Central memory CD4-positive, alpha-beta T cell (primary cell): ENCODE measurements at places on chromosomes 7 and 10.

DNA sequence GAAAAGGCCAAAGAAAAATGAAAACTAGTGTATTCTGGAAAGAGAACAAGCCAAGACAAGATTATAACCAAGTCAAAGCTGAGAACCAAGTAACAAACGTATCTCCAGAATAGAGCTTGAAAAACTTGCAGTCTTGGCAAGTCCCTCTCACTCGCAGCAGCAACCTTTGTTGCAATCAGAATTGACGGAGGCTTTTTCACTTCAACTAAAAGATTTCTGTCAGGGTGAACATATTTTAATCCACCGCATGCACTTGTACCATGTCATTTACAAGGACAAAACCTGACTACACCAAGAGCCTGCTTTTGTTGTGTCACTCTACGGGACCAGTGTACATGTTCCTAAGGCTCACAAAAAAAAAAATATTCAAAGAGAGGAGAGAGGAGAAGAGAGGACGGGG lies 122.0 kb downstream of the CHCHD3 start:
- no peak for DNase-seq

- no peak for DNase-seq
Observed at GRCh38 chr10:103171278-103171677, 21.8 kb downstream of the NT5C2 start.

DNA sequence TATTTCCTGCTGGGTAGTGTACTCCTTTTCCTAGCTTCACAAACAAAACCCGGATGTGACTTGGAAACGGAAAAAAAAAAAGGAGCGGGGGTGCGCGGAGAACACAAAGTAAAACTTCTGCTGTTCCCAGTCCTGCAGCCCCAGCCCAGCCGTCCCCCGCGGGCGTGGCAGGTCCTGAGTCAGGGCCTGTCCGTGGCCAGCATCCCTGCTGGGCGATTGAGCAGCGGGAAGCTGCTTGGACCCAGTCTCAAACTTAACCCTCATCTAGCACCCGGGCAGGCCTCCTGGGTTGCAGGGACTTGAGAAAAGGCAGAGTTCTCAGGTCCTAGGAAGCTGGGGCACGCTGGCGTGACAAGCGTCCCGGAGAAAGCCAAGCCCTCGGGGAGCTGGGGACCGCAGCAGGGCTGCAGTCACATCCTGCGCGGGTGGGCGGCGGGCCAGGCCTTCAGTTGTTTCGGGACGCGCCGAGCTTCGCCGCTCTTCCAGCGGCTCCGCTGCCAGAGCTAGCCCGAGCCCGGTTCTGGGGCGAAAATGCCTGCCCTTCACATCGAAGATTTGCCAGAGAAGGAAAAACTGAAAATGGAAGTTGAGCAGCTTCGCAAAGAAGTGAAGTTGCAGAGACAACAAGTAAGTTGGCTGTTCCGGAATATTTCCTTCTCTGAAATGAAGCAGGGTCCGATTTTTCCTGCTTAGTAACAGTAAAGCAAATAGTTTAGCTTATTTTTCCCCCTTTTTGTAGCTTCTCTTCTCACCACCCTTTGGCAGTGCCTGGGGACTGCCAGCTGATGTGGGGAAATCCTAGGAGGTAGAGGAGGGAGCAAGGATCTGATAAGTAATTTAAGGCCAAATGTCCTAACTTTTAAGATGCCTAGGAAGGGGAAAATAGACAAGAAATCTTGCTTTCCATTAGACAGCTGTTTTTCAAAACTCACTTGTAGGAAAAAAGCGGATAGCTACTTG lies at the start of gene GNG11:
TSS of gene GNG11 (plus strand) at position 129 of the 960 bp plus-strand sequence. CDS start at position 532, 403 bp downstream.
- DNase-seq, result no peak

DNA sequence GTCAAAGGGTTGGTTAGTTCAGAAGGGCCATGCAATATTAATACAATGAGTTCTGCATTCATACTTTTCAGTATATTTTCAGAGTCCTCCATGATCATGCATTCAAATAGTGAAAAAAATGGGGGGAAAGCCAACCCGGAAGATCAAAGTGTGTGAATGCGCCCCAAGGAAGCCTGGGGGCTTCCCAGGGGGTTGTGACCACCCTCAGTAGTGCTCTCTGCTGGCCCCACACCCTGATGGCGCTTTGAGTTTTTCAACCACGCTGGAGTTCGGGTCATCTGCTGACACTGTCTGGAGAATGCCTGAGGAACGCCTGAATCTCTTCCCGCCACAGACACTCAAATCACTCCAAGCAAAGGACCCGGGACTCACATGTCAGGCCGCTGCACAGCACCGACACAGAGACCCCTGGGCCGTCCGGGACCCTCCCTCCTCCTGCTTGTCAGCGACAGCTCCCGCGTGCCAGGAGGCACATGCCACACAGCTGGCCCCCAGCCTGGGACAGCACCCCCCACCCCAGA lies 1.0 kb downstream of the TNS3 start:
- no peak for DNase-seq

DNA sequence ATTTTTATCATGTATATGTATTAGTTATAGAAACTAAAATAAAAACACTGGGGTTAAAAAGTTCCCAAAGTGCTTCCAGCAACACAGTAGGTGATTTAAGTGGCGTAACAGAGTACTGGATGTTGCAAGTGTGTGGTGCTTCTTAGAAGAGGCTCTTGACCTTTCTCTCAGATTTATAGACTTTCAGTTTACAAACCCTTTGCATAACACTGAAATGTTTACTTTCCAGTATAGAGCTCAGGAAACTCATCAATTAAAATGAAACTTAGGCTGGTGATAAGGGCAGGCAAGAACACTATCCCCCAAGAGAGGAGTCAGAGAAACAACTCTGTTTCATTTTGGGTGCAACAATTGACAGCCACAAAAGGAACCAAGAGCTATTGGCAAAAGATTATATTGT lies 27.5 kb upstream of the SMC3 start:
- no peak for DNase-seq

DNA sequence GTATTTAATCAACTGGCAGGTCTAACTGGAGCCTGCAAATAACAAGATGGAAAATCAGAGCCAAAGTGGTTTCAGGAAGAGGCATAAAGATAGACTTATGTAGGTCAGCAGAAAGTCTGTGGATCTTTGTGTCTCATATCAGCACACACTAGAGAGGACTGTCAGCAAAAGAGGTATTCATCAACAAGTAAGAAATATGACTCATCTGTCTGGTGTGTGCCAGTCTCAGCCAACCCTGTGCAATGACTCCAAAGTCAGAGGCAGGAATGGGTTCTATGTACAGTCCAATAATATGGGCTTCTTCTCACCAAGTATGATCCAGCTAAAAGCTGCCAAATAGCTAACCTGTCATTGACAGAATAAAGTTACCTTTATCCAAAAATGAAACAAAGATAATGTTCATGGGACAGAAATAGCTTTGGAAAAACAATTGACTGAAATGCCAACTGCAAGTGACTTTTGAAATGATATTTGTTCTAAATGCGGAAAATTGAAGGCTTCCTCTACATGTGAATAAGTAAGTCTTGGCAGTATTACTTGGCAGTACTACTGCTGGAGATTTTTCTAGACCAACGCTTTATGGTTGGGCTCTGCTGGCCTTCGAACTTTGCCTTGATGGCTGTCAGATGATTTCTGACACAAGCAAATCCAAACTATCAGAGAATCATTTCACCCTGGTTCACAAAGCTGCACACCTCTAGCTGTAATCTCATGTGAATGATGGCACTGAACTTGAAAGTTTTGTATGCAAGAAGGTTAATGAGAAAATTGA lies 272.3 kb upstream of the SEMA3C start:
- no peak for DNase-seq
